Urinary bladder (tissue), 4 donors: ENCODE measurements at places on chromosomes 3 and 15.

DNA sequence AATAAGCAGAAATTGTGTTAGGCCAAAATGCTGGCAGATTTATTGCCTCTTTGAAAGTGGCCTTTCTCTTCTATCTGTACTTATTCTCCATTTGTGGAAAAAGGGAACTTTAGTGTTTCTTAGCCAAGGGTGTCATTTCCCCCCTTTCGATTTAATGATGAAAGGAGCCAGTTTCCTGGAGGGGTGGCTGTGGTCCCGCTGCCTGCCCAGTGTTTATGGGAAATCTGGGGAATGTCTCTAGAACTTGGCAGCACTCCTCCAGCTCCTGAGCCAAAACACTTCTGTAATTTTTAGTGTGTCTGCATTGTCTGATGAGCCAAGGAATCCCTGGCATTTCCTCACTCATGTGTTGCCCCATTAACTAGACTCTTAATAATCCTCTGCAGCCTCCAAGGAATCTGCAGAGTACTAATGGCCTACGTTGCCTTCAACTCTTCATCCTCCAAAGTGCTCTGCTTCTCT lies 448.8 kb downstream of the GRM7 start:
- peak; percentile 78 for DNase-seq

- no peak for DNase-seq
Observed at GRCh38 chr3:177321819-177322218, 124.5 kb upstream of the TBL1XR1 start.

GRCh38 chr3:50405249-50405648 lies 45.9 kb upstream of the TMEM115 start:
- no peak for DNase-seq

- DNase-seq: no peak
Observed at GRCh38 chr3:149801639-149802038, 9.3 kb upstream of the ANKUB1 start.

- DNase-seq: no peak
Observed at GRCh38 chr3:45010811-45011333, 15.2 kb upstream of the CLEC3B start.

GRCh38 chr3:175129126-175129525 lies 270.0 kb downstream of the NAALADL2 start:
- no peak for DNase-seq
